GM23248 (cell line): ENCODE measurements at places on chromosomes 12 and 14. TPM values are rescaled to one million over a fixed set of nuclear protein-coding genes. Genes with fewer than 3 reads are reported as not detected.

DNA sequence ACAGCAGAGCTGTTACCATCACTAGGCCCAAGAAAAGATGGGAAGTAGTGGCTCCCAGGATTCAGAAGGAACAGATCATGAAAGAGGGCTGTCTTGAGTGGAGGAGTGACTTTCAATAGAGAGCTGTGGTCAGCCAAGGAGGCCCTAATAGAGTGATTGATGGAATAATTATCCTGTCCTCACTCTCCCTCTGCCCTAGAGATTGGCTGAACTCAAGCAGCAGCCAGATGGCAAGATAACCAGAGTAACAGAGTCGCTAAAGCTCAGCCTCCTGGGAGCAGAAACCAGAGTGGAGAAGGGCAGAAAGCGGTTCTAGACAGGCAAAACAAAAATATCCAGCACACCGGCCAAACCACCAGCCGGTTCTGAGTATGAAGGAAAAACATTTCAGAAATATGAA is 23.1 kb downstream of the GMFB start:
- DNase-seq = no peak

DNA sequence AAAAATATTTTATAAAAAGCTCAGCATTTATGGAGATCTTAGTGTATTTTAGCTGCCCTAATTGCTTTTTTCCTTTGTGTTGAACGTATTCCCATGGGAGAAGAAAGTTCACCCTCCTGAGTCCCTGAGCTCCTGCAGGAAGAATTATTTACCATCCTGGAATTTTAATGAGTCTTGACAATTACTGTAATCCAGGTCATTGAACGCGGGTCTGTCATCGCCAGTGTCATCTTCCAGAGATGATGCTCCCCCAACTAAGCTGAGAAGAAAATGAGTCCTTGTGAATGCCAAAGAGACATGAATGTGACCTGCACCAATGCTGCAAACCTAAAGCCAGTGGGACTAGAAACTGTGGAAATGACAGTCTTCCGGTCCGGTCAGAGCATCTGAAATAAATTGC is 129.5 kb downstream of the FBXL14 start:
- DNase-seq = peak; percentile 52

DNA sequence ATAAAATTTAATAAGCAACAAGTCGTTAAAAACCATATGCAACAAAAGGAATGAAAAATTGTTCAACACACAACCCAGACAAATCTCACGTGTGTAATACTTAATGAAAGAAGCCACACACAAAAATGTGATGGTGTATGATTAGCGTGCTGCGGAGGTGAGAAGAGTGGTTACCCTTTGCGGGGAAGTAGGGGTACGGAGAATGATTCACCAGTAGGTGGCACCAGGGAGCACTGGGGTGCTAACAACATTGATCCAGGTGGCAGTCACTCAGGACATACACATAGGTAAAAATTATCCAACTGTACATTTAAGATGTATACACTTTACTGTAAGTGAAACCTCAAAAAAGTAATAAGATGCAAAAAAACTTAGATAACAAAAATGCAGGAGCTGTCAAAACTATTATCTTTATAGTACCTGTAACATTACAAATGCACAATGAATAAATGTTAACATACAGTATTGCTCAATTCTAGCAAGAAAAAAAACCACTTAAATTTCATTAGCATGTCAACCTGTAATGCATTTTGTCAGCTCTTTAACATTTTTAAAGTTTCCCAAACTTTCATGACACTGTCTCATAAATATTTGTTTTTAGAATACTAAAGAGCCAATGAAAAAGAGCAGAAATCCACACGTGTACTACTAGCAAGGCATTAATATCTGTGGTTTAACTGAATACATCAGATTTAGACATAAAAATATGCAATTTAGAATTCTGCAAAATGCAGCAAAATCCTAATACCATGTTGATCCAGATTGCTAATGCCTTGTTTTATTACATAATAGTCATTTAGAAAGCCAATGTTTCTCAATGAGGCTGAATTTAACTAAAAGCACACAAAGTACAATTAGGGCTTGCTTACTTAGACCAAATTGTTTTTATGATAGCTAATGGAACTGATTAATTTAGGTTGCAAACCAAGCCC is 46.7 kb downstream of the TMCC3 start:
- peak; percentile 32 for DNase-seq

Gene LRRC74A
- polyA plus RNA-seq = not detected in 2 replicates

DNA sequence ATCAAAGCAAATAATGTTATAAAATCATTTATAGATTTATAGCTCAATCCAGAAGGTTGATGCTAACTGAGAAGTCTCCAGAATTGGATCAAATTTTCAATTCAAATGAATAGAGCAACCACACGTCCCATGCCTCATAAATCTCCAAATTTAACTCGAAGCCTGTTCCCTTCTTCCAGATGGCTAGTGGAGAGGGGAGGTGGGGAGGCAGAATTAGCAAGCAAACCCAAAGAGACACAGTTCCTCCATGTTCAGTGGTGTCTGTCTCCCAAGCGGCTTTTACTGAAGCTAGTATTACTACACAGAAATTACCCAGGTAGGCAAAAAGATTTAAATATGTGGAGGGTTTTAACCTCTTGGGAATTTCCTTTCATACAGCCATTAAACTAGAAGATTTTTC is 65.8 kb downstream of the DUSP6 start:
- DNase-seq = no peak

GRCh38 chr14:45526715-45527549 is 273.9 kb upstream of the MIS18BP1 start:
- DNase-seq = peak; percentile 53

Gene CCDC85C
- 0.68 and 1.1 TPM in 2 replicates for polyA plus RNA-seq

DNA sequence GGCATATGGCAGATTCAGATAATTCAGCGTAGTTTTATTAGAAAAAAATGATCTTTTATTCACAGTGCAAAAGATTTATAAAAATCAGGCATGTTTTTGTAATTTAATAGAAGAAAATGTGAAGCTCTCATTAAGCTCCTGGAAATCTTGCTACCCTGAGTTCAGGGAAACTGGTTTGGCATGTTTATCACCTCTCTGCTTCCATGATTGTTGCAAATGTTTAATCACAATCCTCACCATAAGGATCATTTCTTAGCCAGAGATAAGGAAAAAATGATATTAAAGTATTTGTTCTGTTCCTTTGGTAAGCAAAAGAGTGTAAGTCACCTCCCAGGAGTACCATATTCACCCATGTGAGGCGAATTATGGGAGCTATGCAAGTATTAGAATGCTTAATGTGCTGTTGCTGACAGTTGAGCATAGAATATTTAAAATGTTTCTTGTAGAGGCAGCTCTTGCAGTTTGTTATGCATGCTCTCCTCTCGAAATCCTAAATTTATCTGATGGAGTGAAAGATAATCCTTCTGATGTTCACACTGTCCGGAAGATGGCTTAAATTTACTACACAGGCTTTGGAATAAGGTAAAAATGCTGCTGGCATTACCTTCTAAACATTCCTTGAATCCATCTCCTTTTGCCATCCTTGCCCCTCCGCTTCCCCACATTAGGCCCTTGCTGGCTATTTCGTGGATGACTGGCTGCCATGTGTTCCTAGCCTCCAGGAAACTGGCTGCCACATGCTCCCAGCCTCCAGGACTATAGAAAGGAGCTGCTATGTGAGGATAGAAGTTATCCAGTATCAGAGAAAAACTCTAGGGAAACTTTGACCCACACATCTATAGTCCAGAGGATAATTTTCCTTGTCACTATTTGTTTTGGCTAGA is 115.8 kb upstream of the CCDC198 start:
- DNase-seq = no peak
